Activated T-helper 9 cell treated with anti-CD3 and anti-CD28 coated beads, Interleukin-2, amount 50 U/mL, for 16 hours (primary cell): ENCODE measurements at places on chromosomes 7 and 10.

DNA sequence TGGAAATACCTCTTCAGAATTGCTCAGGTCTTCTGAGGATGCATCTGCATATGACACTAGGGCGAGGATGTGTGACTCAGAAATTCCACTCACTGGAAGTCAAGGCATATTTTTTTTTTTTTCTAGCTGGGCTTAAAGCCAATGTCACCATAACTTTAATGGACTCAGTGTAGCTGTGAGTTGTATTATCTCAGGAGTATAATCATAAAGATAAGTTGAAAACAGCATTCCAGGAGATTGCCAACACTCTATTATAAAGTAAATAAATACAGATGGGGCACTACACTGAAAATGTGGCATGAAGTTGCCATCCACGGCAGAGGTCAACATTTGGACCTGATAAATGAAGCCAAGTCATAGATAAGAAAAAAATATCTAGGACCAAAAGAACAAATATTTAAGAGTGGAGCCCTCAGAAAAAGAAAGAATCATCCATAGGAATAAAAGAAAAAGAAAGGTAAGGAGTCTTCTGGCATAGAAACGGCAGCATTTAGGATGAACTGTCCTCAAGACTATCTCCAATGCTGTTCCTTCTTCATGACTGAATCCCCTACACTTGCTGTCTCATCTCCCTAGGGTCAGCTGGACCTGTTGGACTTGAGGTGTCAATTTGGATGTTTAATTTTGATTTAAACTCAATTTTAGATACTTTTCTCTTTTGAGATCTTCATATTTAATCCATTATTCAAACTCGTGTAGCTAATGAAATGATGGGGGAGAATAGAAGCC is 72.9 kb upstream of the CAV2 start:
- no peak for DNase-seq

DNA sequence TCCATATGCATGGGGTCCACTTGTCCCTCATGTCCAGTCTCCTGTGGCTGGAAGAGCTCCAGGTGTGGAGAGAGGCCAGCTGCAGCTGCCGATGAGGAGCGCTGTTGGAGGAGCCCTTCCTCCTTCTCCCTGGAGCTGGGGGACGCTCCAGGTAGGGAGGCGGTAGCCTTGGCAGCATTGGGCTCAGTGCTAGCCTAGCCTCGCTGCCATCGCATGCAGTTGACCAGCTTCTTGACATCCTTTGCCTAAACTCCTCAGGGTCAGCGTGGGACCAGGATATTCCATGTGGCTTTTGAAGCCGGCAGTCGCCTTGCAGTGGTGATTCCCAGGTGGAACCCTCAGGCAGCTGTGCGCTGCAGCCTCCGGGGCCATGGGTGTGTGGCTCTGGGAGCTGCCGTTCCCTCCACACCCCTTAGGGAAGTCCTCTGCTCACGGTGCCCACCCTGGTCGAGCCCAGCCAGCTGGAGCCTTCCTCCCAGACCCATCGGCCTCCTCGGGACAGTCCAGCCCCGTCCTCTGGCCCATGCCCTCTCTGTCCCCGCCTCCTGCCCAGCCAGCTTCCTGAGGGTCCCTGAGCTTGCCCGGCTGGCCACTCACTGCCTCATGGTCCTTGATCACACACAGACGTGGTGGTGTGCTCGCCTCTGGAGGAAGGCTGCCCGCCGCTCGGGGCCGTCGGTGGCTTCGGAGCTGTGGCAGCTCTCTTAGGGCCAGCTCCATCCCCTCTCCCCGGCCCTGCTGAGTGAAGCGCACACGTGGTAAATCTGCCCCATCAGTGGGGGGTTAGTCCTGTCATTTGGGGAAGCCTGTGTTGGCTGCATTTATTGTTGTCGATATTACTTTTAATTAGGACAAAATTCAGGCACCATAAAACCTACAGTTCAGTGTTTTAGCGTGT is 21.2 kb downstream of the INPP5A start:
- DNase-seq: no peak

- no peak for DNase-seq
Observed at GRCh38 chr10:89342206-89342958, 14.6 kb downstream of the IFIT3 start.

GRCh38 chr7:143495851-143496250 is 18.2 kb downstream of the TAS2R41 start:
- no peak for DNase-seq

DNA sequence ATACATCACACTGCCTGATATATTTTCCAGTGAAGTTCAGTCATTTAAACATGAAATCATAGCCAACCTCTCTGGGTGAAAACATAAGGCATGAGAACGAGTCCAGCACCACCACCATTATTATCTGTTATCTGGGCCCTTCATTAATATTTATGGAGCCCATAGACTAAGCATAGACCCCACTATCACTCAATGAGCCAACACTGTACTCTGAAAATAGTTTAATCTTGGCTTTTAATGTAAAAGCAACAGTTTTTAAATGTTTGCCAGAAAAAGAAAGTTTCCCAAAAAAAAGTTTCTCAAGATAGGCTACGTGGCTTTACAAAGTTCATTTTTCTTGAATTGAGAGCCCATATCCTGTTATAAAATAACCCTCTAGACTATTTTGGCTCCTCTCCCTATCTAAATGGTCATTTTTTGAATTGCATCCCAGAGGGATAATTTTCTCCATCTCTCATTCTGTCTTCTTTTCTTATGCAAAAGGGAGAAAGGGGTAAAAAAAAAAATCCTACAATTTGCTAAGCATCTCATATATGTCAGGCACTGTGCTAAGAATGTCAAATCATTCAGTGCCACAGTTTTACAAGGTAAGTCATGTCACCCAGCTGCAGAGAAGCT is 66.1 kb downstream of the FZD1 start:
- no peak for DNase-seq

DNA sequence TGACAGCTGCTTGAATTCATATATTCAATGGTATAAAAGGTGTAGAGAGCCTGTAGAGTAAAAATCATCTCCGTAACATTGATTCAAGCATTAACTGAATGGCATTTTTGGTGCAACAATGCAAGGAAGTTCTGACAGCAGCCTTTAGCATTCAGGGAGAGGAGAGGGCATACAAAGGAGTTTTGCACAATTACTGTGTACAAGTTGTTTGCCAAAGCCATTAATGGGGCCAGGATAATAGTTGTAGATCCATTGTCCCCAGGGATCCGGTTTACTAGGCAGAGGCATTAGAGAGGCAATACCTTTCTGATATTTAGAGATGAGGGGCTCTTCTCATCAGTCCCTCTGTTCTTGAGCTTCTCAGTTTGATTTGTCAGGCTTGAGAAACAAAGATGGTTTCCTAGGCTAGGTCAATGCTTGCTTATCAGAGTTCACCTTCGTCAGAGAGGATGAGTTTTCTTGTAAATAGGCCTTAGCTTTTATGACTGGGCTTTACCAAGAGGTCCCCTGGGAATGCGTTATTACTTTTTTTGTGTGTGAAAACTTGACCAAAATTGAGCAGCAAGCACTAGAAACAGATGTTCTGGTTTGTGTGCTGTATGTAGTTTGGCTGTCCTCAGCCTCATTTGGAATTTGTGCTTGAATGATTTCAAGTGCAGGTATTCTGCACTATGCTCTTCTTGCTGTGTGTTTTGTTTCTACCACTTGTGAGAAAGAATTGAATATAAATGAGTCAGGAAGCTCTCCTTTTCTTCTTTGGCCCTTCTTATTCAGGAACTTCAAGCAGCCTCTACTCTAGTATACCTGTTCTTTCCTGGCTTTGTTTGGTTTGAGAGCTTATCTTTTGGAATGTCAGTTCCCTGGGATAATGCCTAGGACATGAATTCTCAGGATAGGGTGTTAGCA is 32.0 kb downstream of the SND1 start:
- no peak for DNase-seq

DNA sequence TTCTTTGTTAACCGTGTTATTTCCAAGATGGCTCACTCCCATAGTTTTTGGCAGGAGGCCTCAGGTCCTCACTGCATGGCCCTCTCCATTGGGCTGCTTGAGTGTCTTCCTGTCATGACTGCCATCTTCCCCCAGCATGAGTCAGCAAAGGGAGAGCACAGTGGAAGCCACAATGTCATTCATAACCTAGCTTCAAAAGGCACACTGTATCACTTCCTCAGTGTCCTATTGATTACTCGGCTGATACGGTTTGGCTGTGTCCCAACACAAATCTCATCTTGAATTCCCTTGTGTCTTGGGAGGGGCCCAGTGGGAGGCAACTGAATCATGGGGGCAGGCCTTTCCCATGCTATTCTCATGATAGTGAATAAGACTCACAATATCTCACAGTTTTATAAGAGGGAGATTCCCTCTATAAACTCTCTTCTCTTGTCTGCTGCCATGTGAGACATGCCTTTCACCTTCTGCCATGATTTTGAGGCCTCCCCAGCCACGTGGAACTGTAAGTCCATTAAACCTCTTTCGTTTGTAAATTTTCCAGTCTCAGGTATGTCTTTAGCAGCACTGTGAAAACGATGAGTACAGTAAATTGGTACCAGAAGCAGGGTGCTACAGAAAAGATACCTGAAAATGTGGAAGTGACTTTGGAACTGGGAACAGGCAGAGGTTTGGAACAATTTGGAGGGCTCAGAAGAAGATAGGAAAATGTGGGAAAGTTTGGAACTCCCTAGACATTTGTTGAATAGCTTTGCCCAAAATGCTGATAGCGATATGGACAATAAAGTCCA is 106.5 kb downstream of the PRLHR start:
- no peak for DNase-seq

DNA sequence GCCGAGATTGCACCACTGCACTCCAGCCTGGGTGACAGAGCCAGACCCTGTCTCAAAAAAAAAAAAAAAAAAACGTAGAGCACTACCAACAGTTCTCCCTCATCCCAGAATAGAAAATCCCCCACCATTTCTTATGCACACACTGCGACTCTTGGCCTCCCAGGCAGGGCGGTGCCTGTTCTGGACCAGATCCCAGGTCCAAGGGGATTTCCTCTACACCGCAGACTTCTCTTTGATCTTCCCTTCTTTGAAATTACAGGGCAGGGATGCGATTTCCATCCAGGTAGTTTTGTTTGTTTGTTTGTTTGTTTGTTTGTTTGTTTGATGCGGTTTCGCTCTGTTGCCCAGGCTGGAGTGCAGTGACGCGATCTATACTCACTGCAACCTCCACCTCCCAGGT is 91.8 kb downstream of the SEPTIN14 start:
- no peak for DNase-seq

- DNase-seq: no peak
Observed at GRCh38 chr10:58951746-58952145, 224.7 kb upstream of the PHYHIPL start.

DNA sequence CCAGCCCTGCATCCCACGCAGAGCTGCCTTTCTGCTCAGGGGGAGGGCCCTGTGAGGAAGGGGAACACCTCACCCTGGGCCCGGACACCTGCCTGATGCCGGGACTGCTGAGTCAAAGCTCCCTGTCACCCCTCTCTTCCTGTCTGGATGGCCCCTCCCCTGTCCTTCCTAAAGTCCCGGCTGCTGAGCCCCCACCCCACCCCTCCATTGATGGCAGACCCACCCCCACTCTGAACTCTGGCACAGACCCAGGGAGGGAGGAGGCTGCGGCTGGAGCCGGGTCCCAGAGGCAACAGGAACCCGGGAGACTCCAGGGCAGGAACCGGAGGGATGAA is 78.7 kb downstream of the ELFN1 start:
- no peak for DNase-seq
